Vagina (tissue), 2 donors: ENCODE measurements at places on chromosomes 6 and 20.

- no peak for DNase-seq
Measured at GRCh38 chr6:75751443-75751842, 2.4 kb downstream of the MYO6 start.

DNA sequence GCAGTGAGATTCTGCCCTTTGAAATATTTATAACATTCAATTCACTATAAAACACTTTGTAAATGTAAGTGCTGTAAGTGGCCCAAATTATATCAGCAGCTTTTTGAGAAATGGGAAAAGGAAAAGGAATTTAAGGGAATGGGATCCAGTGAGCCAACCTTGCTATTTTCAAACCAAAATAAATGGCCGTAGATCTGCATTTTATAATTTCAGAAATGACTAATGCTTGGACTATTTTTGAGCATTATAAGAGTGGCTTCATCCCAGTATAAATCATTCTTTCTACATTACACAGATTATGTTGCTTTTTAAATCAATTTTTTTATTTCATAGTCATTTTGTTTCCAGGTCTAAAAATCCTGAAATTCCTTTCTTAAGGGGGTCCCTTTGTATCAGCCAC is 49.2 kb downstream of the ANKRD6 start:
- no peak for DNase-seq

- DNase-seq = peak; percentile 64
Measured at GRCh38 chr6:14146506-14147096, 29.0 kb downstream of the CD83 start.

- DNase-seq = no peak
Measured at GRCh38 chr20:22403022-22403631, 181.2 kb downstream of the FOXA2 start.

- DNase-seq = no peak
Measured at GRCh38 chr20:47319517-47320252, 36.8 kb downstream of the ZMYND8 start.

GRCh38 chr6:958488-958887 is 265.5 kb upstream of the EXOC2 start:
- DNase-seq = no peak

- DNase-seq = no peak
Measured at GRCh38 chr6:2528156-2528555, 222.6 kb downstream of the MYLK4 start.

GRCh38 chr6:73817253-73817652 is 121.2 kb downstream of the CD109 start:
- no peak for DNase-seq

DNA sequence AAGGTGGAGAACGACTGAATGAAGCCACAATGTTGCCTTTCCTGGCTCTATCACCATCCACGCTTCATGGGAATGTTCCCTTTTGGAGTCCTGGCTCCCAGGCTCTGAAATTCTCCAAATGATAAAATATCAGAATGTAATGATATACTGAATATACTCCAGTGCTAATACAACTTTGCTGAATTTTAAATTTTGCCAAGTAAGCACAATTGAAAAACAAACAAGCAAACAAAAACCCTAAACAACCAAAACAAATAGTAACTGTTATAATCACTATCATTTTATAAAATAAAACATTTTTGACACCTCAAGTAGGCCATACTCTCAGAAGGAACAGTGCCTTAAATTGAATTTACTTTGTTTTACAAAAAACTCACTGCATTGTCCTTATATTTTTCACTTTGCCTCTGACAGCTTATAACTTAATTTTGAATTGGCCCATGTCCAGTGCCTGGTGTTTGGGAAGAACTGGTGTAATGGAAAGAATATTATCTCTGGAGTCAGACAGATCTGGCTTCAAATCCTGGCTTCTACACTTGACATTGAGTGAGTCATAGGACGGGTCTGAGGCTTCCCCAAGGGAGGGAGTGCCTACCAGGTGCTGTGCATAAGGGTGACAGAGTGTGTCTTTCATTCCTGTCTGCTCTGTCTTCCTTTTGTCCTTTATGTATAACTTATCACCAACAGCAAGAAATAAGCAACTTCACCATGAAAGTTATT is 698.3 kb downstream of the EPM2A start:
- DNase-seq = no peak

- no peak for DNase-seq
Measured at GRCh38 chr20:62822239-62822787, 5.5 kb downstream of the COL9A3 start.

- DNase-seq = no peak
Measured at GRCh38 chr6:146359131-146359530, 184.5 kb upstream of the RAB32 start.

DNA sequence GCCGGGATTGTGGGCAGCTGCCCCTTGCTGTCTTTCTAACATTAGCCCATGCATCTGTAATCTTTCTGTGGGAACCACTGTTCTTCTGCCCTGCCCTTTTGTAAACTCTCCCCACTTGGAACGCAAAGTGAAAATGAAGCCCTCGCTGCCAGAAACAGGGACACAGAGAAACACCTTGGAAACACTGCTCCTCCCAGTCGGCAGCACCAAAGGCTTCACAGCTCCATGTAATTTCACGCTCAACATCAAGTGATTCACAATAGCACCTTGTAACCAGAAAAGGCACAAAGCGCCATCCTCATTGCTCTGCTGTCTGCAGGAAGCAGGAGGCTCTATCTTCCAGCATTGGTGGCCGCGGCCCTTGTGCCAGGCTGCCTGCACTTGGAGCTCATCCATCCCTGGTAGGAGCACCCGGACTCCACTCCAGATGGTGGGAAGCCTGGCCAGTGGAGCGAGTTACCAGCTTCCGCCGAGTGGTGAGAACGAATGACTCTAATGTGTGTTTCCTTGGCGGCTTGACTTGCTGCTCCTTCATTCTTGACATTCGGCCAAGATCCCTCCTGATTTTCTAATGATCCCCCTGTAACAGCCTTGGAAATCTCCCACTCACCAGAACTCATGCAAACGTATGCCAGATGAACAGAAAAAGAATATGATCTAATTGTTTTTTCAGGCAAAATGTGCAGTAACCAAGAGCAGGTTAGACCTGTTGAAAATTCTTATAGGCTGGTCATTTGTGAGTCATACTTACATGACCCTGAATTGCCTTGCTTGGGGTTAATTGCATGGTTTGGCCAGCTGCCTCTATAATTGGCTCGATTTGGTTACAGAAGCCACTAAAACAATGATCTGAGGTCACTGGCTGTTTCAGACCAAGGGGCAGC is 169.1 kb upstream of the CDYL start:
- DNase-seq = no peak

DNA sequence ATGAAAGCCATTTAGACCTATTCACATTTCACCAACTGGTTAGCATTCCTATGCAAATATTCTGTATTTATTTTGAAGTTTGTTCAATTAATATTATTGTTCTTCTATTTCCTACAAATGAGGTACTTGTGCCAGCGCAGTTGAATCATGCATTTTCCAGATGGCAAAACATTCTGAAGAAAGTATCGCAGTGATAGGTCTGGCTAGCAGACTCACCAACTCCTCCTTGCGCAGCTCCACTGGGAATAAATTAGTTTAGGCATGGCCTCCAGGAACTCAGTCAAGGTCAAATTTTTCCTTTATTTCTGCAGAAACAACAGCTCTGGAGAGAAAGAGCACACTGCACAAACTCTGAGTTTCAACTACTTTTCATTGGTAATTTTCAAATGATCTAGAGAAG is 437.7 kb downstream of the COL12A1 start:
- no peak for DNase-seq

DNA sequence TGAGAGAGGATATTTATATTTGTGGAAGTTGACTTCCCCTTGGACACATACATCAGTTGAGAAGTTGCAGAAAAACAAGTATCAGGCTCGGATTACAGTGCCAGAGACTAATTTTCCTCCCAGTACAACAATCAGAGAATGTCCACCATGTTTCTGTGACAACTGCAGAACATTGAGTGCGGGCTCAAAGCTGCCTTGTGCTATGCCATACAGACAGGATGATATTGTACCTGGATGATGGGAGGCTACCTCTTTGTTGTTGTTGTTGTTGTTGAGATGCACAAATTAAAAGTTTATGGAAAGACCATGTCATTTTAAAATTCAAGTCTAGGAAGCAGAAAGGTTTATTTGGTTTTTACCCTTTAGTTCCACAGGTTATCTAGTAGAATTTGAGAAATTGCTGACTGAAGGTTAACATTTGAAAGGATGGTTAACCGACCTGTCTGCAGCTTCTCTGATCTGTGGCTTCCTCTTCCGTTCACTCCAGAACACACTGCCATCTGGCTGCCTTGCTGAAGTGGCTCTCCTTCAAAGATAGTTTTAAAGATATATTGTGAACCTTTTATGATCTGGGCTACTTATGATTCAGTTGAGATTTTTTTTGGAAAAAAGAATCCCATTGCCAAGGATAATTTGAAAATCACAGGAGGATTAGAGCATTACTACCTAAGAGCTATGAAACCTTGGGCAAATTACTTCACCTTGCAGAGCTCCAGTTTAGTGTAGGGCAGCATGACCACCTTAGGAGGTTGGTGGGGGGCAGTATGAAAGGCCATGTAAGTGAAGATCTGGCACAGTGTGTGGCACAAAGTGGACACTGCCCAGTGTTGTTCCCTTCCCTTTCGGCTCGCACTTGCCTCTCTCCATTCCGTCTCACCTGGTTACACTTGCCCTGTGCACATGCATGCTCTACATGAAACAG is 15.9 kb downstream of the TMEM200A start:
- DNase-seq = no peak

GRCh38 chr20:37921341-37921929 is 18.5 kb downstream of the VSTM2L start:
- no peak for DNase-seq
